ENCODE measurements at places on chromosomes 1 and 21. TPM values are rescaled to one million over a fixed set of nuclear protein-coding genes. Genes with fewer than 3 reads are reported as not detected.

LORICRIN gene
- total RNA-seq, result not detected

NHLH1 gene
- 0.22 TPM for total RNA-seq

CAMSAP2 gene
- total RNA-seq, result 28.2 TPM

CYP4Z1 gene
- total RNA-seq, result not detected

GRCh38 chr1:6080469-6080868 lies 34.8 kb downstream of the KCNAB2 start:
- no peak overlapping the region for H3K4me3 ChIP-seq
- H3K27me3 ChIP-seq, result no peaks in the 10 kb centered on the region
- no peak overlapping the region for H3K27ac ChIP-seq
- peaks cover 10% of the 10 kb centered on the region for H3K4me1 ChIP-seq
- H3K36me3 ChIP-seq, result no peaks in the 10 kb centered on the region

USH2A gene
- total RNA-seq, result 0.04 TPM

AIM2 gene
- 2.9 TPM for total RNA-seq

GRCh38 chr21:25818121-25818520 lies 83.3 kb downstream of the GABPA start:
- H3K27me3 ChIP-seq, result no peaks in the 10 kb centered on the region
- H3K4me3 ChIP-seq, result no peak overlapping the region
- no peak for DNase-seq
- H3K4me1 ChIP-seq, result peaks cover 11% of the 10 kb centered on the region
- H3K36me3 ChIP-seq, result no peaks in the 10 kb centered on the region

HPDL gene
- total RNA-seq, result 2.4 TPM

DNA sequence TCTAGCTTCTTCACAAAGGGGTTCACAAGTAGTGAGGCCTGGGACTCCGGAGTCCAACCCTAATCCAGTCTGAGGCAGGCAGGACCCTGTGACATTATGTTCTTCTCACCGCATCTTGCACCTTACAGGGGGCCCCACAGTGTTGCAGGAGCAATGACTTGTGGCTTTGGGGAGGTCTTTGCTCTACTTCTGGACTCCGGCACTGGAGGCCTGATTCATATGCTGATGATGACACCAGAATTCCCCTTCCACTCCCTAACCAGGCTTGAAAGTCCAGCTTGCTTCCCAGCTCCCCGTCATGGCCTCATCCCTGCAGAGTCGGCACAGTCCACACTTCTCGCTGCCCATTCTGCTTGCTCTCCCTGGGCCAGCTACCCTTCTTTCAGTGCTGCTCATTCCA lies 96.3 kb upstream of the SLC44A3 start:
- no peak overlapping the region for H3K4me3 ChIP-seq
- H3K36me3 ChIP-seq, result no peaks in the 10 kb centered on the region
- no peak for DNase-seq

DNA sequence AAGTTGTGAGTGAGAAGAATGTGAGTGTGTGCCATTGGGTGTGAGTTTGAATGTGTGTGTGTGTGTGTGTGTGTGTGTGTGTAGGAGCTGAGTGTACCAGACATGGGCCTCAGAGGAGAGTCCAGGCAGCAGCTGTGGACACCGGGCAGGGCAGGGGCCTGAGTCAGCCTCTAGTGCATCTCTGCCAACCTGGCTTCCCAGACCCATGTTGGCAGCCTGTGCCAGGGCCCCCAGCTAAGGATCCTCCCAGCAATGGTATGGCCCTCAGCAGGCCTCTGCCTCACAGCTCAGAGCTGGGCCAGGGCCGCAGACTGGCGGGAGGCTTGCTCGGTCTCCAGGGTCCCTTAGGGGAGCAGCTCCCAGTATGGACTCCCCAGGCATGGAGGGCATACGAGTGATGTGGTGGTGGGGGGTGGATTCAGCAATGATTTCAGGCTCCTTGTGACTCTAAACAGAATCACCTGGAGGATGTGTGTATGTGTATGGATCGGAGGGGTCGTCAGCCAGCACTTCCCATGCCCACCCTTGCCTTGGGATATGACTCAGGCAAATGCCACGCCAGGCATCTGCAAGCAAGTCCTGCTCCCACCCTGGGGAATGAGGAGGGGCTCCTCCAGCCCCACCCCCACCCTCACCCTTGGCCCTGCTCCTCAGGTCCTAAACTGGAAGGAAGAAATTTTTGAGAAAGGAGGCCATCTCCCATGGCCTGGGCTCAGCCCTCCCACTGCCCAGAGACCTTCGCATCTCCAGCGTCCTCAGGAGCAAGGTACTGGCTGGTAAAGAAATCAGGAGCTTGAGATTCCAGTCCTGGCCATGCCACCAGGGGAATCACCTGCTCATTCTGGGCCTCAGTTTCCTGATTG lies 1.8 kb upstream of the FOXO6 start:
- H3K4me3 ChIP-seq, result no peak overlapping the region
- H3K36me3 ChIP-seq, result no peaks in the 10 kb centered on the region
- peaks cover 36% of the 10 kb centered on the region for H3K4me1 ChIP-seq
- H3K27ac ChIP-seq, result no peak overlapping the region
- peaks cover 37% of the 10 kb centered on the region for H3K27me3 ChIP-seq
